ENCODE measurements at places on chromosomes 1 and 21. TPM values are rescaled to one million over a fixed set of nuclear protein-coding genes. Genes with fewer than 3 reads are reported as not detected.

Gene ZC3H12A
- 0.31 TPM for total RNA-seq

Gene CRNN
- total RNA-seq: not detected

Gene PRAMEF7
- total RNA-seq: not detected

Gene PAQR7
- 6.6 TPM for total RNA-seq

Gene HSPB7
- total RNA-seq: not detected

Gene DNAJC6
- 130 TPM for total RNA-seq
